ENCODE measurements at places on chromosomes 2 and 18.

DNA sequence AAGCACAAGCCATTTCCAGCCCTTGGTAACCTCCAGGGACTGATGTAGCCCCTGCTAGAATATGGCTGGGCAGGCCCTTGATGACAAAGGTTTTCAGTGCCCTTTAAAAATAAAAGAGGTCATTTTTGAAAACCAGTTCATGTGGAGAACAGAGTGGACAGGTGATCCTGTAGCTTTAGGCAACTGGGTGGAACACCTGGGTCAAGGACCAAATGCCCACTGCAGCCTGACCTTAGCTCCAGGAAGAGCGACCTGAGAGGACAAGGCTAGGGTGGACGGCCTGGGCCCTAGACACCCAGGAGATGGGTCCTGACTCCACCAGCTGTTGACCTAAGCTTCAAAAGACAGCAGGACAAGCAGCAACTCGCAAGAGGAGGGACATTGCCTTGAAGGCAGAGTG lies 116.6 kb downstream of the LIPG start:
- DNase-seq, result no peak

DNA sequence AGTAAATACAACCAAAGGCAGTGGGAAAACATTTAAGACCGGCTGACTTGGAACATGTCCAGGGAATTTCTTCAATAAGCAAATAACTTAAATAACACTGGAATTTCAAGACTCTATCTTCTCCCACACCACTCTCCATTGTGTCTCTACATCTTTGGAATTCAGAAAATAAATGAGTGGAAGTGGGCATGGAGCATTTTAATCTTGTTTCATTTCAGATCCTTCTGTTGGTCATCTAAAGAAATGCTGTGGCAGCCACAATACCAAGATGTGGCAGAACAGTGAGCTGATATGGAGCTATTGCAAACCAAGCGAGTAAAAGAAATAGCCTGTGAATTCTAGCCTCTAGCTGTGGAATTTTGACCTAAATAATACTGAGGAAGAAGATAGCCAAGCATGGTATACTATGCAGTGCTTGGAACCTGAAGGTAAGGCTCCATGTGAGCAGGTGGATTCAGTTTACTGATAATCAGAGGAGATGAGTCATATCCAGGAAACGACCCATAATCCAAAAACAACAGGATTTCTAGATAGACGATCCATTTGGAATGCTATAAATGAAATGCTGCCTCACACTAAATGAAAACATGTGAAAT lies 157.1 kb upstream of the SCN7A start:
- DNase-seq, result no peak

DNA sequence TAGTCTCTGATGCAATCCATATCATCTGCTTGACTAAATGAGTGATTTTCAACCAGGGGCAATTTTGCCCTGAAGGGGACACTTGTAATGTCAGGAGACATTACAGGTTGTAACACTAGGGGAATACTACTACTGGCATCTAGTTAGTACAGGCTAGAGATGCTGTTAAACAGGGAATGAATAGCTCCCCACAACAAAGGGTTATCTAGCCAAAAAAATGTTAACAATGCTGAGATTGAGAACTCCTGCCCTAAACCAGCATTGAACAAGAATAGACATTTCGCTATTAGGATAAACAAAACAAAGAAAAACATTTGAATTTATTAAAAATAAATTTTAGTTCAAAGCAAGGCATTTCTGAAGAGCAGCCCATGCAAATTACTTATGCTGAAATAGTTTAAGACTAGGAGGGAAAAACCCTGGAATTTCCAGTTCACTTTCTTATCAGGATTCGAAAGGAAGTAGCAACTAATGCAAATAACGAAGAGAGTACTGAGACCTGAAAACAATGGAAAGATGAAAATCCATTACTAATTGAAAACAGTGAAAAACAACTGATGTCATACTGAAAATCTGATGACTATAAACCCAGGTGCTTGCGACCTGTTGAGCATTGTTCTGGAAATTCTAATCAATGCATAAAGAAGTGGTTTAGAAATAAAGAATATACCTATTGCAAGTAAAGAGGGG lies 53.1 kb downstream of the CAB39 start:
- no peak for DNase-seq

GRCh38 chr18:33873112-33873511 lies 295.1 kb downstream of the ASXL3 start:
- no peak for DNase-seq
